ENCODE measurements at places on chromosomes 11 and 22.

DNA sequence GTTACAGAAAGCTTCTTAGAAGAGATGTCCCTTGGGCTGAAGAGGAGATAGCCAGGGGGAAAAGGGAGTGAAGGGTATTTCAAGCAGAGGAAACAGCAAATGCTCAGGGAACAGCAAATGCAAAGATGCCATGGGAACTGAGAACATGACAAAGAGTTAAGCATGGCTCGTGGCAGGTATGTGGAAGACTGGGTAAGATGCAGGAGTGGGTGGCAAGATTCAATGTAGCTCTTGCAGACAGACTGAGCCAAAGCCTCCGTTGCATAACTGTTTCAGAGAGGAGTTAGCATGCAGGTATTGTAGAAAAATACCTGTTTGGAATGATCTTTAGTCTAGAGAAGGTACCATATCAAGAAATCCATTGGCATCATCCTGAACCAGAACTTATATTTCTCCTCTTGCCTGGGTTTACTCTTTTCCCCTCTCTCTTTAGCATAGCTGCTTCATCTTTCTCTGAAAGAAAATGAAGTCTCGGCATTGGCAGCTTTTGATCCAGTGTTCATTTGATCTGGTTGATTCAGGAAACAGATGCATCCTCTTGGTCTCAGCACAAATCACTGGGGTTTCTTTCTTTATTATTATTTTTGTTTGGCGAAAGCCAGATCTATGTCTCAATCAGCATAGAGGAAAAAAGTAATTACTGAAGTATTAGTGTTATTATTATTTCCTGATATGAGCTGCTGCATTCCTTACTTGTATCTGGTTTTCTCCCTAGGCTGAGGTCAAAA is 41.7 kb upstream of the NUP160 start:
- no peak overlapping the region for H3K27ac ChIP-seq
- DNase-seq, result no peak
- peaks cover 10% of the 10 kb centered on the region for H3K4me1 ChIP-seq
- H3K36me3 ChIP-seq, result no peaks in the 10 kb centered on the region
- H3K27me3 ChIP-seq, result no peaks in the 10 kb centered on the region

DNA sequence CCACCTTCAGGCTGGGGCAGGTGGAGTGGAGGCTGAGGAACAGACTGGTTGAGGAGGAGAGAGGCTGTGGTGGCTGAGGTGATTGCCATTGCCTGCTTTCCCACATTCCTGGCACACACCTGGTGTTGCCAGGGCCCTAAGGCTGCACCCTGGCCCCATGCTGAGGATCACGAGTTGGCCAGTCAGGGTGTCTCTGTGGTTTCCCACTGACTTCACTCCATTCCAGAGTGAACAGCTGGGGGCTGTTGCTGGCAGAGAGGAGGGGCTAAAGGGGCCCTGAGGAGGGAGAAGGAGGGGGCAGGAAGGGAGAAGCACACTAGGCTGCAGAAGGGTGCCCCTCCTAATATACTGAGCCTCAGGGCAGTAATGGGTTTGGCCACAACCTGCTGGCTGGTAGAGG is 1.8 kb downstream of the TMEM86A start:
- H3K4me3 ChIP-seq, result peak overlapping the region; percentile 83
- H3K27me3 ChIP-seq, result peaks cover 14% of the 10 kb centered on the region
- H3K27ac ChIP-seq, result no peak overlapping the region
- DNase-seq, result no peak

GRCh38 chr11:72561856-72562255 is 112.4 kb downstream of the PDE2A start:
- no peaks in the 10 kb centered on the region for H3K4me1 ChIP-seq
- H3K36me3 ChIP-seq, result no peaks in the 10 kb centered on the region
- H3K4me3 ChIP-seq, result no peak overlapping the region
- H3K27me3 ChIP-seq, result no peaks in the 10 kb centered on the region

- no peaks in the 10 kb centered on the region for H3K27me3 ChIP-seq
- peaks cover 6% of the 10 kb centered on the region for H3K4me1 ChIP-seq
- peaks cover 16% of the 10 kb centered on the region for H3K36me3 ChIP-seq
- DNase-seq, result no peak
Observed at GRCh38 chr11:108037636-108038035, 28.9 kb downstream of the CUL5 start.

DNA sequence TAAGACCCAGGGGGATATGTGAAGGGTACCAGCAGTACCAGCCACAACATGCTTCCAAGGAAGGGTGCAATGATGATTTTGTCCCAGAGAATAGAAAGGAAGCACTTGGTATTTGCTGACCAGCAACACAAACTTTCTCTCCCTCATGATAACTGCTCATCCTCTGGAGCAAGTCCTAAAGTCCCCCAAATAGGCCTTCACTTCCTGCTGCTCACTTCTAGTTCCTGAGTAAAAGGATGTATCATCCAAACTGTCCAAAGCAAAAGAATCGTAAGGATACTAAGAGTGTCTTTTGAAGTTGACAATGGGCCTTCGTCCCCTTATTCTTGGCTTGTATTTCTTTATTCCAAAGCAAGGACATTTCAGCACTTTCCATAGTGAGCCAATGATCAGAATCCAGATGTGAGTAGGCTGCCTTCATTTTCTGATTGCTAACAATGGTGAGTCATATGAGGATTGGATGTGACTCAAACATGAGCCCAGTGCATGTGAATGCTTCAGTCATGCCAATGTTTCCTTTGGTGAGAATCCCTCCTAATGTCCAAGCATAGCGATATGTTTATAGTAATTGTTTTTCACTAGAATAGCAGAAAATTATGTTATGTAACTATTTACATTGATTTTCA is 243.4 kb upstream of the POU2AF2 start:
- no peak for DNase-seq
- no peaks in the 10 kb centered on the region for H3K36me3 ChIP-seq
- H3K4me1 ChIP-seq, result peaks cover 3% of the 10 kb centered on the region
- H3K27me3 ChIP-seq, result no peaks in the 10 kb centered on the region
- no peak overlapping the region for H3K27ac ChIP-seq

- no peak overlapping the region for H3K27ac ChIP-seq
- peaks cover 10% of the 10 kb centered on the region for H3K27me3 ChIP-seq
- peaks cover 11% of the 10 kb centered on the region for H3K4me1 ChIP-seq
- peaks cover 3% of the 10 kb centered on the region for H3K36me3 ChIP-seq
- no peak for DNase-seq
Observed at GRCh38 chr22:30280505-30280904, 8.8 kb downstream of the CASTOR1 start.

DNA sequence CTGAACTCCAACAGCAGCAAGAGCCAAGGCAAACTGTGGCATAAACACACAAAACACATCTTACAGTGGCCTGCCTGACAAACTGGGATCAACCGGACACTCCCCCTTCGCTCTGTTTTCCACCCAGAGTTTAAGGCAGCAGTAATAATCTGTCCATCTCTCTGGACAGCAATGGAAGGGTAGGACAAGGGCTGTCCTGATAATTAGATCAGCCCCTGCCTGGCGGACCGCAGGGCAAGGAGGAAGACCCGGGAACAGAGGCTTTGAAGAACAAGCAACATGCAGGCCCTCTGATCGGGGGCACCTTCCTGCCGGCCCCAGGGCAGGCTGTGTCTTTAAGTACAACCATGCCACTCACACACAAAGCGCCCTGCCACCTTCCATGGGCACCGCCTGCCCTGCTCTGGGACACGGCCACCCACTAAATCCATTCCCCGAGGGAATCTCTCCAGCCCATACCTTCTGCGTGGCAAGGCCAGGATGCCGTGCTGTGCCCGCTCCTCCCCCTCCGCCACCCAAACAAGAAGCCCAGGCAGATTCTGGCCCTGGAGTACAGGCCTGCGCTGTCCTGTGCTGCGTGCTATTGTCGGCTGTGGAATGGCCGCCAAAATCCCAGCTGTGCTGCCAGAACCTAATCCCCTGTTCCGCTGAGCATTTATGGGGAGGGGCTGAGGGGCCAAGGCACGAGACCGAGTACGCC is 38.8 kb downstream of the NUMA1 start:
- peaks cover 8% of the 10 kb centered on the region for H3K36me3 ChIP-seq
- no peak overlapping the region for H3K27ac ChIP-seq
- H3K4me1 ChIP-seq, result no peaks in the 10 kb centered on the region
- H3K27me3 ChIP-seq, result no peaks in the 10 kb centered on the region
- DNase-seq, result peak; percentile 46

- H3K27ac ChIP-seq, result no peak overlapping the region
- no peak overlapping the region for H3K4me3 ChIP-seq
- H3K4me1 ChIP-seq, result peaks cover 34% of the 10 kb centered on the region
Observed at GRCh38 chr22:46476547-46476941, 60.9 kb downstream of the CELSR1 start.

GRCh38 chr11:91850533-91851275 is 373.9 kb upstream of the FAT3 start:
- no peaks in the 10 kb centered on the region for H3K36me3 ChIP-seq
- DNase-seq, result no peak
- no peaks in the 10 kb centered on the region for H3K4me1 ChIP-seq
- no peak overlapping the region for H3K27ac ChIP-seq
- H3K27me3 ChIP-seq, result no peaks in the 10 kb centered on the region

DNA sequence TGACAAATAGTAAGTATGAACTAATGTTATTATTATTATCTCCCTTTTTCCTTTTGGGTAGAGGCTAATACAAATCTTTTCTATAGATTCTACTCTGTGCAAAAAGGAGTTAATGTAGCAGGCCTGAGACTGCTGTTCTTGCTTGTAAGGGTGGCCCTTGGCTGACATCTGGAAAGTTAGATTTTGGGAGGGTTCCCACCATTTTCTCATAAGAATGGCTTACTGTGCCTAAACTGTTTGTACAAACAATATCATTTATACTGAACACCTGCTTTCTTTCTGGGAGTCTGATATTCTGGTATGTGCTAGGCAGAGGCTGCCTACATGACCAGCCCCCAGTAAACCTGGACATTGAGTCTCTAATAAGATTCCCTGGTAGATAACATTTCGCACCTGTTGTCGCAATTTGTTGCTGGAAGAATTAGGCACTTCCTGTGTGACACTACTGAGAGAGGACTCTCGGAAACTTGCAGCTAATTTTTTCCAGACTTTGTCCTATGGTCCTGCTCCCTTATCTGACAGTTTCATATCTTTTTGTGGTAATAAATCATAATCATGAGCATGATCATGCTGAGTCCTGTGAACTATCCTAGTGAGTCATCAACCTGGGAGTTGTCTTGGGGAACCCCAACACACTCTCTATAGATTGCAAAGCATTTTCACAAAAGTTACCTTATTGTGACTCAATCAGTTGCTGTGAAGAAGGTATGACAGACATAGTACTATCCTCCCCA is 257.7 kb upstream of the CCDC90B start:
- H3K27me3 ChIP-seq, result no peaks in the 10 kb centered on the region
- H3K36me3 ChIP-seq, result no peaks in the 10 kb centered on the region
- H3K27ac ChIP-seq, result no peak overlapping the region
- H3K4me1 ChIP-seq, result no peaks in the 10 kb centered on the region
- H3K4me3 ChIP-seq, result no peak overlapping the region

- DNase-seq, result no peak
- peaks cover 31% of the 10 kb centered on the region for H3K4me1 ChIP-seq
- no peak overlapping the region for H3K4me3 ChIP-seq
- peaks cover 1% of the 10 kb centered on the region for H3K27me3 ChIP-seq
- H3K27ac ChIP-seq, result no peak overlapping the region
- H3K36me3 ChIP-seq, result peaks cover 3% of the 10 kb centered on the region
Observed at GRCh38 chr11:66126064-66126463, 56.0 kb downstream of the PACS1 start.

DNA sequence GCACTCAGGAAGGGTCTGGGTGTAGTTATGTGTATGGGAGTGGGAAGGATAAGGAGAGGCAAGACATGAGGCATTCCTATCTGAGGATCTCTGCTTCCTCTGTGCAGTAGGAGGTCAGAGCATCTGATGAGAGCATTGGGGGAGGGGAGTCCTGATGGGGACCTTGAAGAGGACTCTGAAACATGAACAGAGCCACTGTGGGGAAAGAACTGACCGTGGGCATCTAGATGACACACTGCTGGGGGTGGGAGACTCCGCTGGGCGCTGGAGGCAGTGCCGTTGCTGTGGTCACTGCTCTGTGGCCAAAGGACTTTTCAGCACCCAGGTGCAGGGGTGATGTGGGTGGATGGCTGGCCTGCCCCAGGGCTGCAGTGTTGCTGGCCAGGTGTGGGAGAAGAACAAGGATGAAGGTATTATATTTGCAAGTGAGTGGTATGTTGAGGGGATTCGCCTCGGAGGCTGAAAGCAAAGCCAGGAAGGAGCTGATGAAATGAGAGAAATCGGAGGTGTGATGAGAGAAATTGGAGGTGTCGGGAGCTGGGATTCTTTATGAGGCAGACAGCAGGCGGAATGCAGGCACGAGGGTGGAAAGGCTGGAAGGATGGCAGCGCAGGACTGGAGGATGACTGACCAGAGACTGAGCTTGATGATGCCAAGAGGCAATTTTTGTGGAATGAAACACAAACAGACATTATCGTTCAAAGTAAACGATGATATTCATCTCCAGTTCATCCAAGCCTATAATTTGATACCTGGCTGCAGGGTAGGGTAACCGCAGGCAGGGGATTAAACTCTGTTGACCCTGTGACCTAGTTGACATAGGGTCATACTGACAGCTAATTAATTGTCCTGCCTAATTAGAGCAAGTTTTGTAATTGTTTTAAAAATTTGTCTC is 19.4 kb upstream of the TMPRSS4 start:
- peaks cover 6% of the 10 kb centered on the region for H3K27me3 ChIP-seq
- no peaks in the 10 kb centered on the region for H3K36me3 ChIP-seq
- peaks cover 9% of the 10 kb centered on the region for H3K4me1 ChIP-seq
- H3K4me3 ChIP-seq, result no peak overlapping the region
- DNase-seq, result no peak

GRCh38 chr11:134578807-134579723 is 167.0 kb upstream of the B3GAT1 start:
- H3K36me3 ChIP-seq, result no peaks in the 10 kb centered on the region
- DNase-seq, result peak; percentile 34
- no peak overlapping the region for H3K27ac ChIP-seq
- no peak overlapping the region for H3K4me3 ChIP-seq
- no peaks in the 10 kb centered on the region for H3K27me3 ChIP-seq

- H3K4me1 ChIP-seq, result peaks cover 12% of the 10 kb centered on the region
- no peak overlapping the region for H3K4me3 ChIP-seq
- no peak for DNase-seq
- H3K27me3 ChIP-seq, result peaks cover 1% of the 10 kb centered on the region
Observed at GRCh38 chr11:79325851-79326250, 115.0 kb downstream of the TENM4 start.

DNA sequence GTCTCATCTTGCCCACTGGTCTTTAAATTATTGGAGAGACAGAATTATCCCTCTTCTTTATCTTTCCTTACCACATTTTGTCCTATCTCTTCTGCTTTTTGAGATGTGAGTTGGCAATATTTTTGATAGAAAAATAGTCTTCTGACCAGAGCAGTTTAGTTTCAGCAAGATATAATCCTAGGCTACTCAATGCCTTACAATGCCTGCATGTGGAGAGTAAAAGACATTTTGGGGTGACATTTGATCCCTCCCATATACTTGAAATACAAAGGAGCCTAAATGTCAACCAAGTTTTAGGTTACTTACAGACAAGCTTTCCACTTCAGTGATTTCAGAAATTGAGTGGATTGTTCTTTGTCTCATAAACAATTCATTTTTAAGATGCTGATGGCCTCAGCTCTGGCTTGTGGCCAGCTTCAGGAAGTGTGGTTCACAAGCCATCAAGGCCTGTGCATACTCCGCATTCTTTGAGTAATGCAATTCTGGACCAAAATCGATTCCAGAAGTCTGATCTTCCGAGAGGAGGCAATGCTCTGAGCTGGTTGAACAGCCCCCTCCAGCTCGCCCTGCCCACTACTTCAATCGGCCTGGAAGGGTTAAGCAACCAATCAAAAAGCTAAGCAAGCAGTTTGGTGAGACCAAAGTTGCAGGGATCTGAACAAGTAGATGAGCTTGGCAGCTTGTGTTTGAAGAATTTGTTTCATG is 274.4 kb downstream of the BLID start:
- no peak overlapping the region for H3K27ac ChIP-seq
- H3K27me3 ChIP-seq, result peaks cover 5% of the 10 kb centered on the region
- H3K4me1 ChIP-seq, result no peaks in the 10 kb centered on the region
- H3K4me3 ChIP-seq, result no peak overlapping the region

GRCh38 chr22:49717322-49717919 is 110.3 kb downstream of the BRD1 start:
- H3K4me3 ChIP-seq, result no peak overlapping the region
- H3K4me1 ChIP-seq, result no peaks in the 10 kb centered on the region
- no peak for DNase-seq
- peak overlapping the region; percentile 36 for H3K27ac ChIP-seq
- peaks cover 10% of the 10 kb centered on the region for H3K27me3 ChIP-seq

All from endothelial cell (in vitro differentiated cells).